D721Med (cell line): ENCODE measurements at places on chromosomes 4 and X.
A peak's percentile ranks its signal among the peaks of the same experiment; 100 is the strongest.

DNA sequence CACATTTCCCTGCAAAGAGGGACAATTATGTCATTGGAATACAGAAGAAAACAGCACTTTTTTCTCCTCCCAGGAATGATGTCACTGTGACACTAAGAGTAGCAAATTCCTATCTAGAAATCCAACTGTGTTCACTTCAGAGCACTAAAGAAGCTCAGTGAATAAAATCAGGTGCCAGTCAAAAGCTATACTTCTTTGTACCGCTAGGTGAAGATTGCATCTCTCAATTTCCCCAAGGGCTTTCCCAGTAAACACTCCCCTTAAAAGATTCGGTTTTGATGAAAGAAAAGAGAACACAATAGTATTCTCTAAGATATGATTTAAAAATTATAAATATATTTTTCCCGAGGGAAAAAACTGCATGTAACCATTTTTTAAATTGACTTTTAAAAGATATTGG lies 104.7 kb upstream of the MID1 start:
- DNase-seq = no peak

DNA sequence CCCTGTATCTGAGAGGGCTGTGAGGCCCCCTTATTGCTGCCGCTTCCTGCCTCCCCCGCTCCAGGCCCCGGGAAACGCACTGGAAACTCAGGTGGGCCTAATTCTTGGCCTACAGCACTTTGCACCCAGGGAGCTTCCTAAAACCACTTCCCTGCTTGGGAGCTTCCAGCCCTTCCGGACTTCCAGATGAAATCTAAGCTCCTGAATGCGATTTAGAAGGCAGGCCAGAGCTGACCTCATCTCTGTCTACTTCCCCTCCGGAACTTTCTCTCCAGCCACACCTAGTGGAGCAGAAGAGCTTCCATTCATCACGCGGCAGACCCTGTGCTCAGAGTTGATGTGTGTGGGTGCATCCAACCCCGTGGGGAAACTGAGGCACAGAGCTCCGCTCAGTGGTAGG lies 84.2 kb downstream of the SORCS2 start:
- DNase-seq = no peak

DNA sequence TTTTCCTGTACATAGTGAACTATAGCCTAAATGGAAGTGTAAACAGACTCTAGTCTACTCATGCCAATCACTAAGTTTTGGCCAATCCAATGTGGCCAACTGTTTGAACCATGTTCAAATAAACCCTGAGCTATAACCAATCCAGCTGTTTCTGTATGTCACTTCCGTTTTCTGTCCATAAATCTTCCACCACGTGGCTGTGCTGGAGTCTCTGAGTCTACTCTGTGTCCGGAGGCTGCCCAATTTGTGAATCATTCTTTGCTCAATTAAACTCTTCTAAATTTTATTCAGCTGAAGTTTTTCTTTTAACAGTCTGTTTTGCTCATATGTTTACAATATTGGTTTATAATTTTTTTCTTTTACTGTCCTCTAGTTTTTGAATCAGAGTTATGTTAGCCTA lies 112.3 kb upstream of the BANK1 start:
- no peak for DNase-seq

GRCh38 chrX:9897761-9898161 lies 69.4 kb upstream of the CLDN34 start:
- DNase-seq = no peak

DNA sequence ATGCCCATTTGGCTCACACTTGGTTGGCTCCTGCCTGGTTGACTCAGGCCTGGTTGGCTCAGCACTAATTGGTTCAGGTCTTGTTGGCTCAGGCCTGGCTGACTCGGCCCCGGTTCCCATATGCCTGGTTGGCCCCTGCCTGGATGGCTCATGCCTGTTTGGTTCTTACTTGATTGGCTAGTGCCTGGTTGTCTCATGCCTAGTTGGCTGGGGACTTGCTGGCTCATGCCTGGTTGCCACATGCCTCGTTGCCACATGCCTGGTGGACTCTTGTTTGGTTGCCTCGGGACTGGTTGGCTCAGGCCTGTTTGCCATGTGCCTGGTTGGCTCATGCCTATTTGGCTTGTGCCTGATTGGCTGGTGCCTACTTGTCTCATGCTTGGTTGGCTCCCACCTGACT lies 103.7 kb downstream of the APOOL start:
- DNase-seq = no peak

DNA sequence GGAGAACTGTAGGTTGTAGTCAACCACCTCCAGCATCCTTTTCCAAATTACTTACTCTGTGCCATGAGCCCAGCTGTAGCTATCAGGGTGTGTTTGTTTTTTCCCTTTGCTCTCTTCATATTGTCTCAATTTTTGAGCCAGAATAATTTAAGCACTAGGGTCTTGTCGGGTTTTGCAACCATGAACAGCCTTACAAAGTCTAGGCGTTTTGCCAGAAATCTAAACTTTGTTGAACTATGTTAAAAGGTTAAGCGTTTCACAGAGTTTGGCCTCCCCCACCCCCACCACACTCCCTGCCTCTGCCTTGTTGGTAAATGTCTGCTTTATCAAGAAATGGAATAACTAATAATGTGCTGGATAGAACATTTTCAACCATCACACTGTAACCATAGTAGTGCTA lies 190.6 kb upstream of the TTC29 start:
- DNase-seq = no peak

DNA sequence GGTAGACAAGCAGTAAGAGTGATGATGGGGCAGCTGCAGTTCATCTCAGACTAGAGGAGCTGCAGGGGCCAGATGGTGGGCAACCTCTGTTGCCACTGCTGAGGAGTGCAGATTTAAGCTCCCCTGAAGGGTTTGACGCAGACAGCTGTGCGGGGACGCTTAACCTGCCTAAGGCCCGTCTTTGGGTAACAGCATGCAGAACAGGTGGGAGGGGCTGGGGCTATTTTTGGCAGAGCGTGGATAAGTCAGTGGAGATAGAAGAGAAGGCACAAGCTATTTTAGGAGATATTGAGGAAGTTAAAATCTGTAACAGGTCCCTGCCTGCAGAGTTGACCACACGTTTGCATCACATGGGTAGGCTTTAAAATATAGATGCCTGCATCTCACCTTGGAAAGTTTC lies 10.5 kb downstream of the CD99 start:
- no peak for DNase-seq

DNA sequence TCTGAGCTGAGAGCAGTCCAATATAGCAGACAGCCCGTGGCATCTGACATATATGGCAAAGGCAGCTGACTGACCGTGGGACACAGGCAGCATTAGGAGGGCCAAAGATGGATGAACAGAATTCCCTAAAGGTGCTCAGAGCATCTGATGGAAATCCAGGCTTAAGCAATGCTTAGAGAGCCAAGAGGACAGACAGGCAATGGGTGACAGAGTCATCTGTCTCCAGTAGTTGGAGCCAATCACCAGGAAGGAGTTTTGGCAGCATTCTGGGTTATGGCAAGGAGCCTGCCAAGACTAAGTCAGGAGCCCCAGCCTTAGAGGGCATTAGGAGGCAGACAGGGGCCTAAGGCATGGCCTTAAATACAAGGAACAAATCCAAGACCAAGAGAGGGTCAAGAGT lies 153.3 kb upstream of the USP9X start:
- no peak for DNase-seq

DNA sequence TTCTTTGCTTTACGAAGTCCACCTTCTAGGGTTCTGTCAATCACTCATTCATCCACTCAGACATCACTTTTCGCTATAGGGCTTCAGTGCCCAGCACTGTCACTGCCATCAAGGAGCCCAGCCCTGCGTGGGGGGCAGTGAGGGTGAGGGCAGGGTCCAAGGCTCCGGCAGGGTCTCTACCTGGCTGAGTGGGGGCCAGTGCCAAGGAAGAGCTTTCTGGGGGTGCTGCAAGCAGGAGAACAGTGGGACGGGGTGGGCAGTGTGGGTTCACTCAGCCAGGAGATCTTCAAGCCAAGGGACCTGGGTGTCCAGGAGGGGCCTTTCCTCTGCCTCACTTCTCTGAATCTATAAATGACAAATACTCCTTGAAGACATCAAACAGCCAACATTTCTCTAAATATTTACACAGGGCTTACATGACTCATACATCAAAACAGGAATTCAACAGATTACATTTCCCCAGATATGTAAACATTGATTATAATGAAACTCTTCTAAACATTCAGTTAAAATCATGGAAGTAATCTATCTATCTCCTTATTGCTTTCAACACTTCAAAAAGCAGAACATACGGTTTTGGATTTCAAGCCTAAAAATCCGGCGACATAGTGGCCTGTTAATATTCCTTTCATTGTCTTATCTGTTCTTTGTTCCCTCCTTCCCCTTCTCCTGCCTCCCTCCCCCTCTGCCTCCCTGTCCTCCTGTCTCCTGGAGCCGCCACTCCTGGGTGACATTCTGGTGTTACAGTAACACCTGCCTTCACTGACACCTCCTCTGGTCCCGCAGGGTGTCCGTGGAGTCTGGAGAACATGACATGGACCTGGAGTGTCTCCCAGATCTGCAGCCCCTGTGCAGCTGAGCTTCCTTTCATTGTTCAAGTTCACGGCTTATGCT lies 94.4 kb upstream of the ADRA2C start:
- no peak for DNase-seq

GRCh38 chrX:110172215-110172614 lies 145.7 kb downstream of the AMMECR1 start:
- no peak for DNase-seq

GRCh38 chrX:133437356-133437755 lies 22.1 kb upstream of the GPC4 start:
- DNase-seq = no peak

- no peak for DNase-seq
Observed at GRCh38 chr4:14701389-14701788, 300.9 kb upstream of the CPEB2 start.

GRCh38 chr4:152805818-152806217 lies 26.1 kb downstream of the ARFIP1 start:
- no peak for DNase-seq

DNA sequence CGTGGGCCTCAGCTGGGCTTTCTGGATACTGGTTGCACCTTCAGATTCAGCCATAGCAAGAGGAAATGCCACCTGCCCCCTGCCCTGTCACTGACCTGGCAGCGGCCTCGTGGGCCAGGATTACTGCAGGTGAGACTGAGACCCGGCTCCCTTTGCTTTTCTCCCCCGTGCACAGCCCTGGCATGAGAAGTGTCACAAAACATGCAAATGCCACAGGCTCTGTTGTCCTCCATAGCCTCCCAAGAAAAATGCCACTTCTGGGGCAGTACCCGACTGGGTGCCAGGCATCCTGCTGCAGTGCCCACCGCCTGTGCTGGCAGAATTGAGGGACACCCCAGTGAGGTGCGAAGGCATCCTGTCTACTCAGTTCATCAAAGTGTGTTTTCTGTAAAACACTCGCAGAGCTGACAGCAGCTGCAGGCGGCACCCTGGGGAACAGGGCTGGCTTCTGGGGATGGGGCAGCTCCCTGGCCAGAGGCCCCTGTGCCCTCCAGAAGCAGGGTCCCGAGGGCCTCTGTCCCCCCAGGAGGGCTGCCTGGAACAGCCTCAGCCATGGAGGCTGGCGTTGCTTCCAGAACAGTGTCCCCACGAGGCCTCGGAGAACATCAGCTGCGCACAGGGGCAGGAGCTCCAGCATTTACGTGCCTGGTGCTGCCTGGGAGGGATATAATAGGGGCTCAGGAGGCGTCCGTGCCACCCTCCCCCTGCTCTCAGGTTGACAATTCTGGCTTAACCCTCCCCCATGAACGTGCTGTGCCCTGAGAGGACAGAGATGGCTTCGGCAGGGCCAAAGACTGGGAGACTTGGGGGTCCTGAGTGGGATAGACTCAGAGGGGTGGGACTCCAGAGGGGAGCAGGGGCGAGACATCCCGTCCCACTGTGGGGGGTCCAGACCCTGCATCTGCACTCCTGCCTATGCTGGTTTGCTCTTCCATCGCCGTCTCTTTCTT lies 99.5 kb upstream of the NKX1-1 start:
- no peak for DNase-seq

- peak; percentile 19 for DNase-seq
Observed at GRCh38 chr4:157075811-157076577, at the start of gene GLRB. TSS of gene GLRB (plus strand) at chr4:157076150. CDS start at chr4:157078025, 1,875 bp downstream.

DNA sequence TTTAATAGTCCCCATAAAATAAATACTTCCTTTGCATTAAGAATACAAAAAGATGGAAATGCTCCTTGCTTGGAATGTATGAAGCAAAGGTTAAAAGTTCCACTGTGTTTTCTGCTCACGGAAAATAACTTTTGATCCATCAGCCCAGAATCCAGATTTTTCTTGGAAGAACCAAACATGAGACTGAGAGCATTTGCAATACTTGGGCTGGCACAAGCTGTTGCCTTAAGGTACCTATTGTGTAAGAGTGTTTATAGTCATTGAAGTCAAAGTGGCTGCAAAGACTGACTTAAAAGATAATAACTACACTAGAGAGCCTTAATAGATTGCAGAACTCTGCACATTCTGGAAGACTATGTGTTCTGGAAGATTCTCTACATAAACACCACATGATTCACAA lies 281.4 kb downstream of the RAB28 start:
- DNase-seq = no peak

DNA sequence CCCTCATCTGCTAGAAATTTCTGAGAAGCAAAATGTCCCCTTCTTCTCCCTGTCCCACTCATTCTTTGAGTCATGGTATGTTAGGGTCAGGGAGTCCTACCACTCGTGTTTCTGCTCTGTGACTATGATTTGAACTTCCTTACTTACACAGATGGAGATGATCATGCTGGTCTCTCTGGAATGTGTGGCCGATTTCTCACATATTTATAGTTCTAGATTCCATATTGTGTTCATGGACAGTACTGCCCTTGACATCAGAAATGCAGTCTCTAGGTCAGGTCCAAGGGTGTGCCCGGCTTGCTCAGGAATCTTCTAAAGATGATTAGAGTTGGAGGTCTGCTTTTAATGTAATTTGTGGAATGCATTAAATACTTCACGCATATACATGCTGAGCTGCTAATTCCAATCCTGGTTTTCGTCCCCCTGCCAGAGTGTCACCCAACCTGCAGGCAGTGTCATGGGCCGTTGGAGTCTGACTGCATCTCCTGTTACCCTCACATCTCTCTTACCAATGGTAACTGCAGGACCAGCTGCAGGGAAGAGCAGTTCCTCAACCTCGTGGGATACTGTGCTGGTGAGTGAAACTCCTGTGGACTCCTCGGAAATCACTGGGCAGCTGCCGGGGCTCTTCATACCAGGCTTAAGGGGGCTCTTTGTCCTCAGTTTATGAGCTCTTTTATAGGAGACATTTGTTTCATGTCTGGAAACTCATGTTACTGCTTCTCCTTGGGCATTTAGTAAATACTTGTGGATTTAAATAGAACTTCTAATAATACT lies 214.1 kb upstream of the ANXA3 start:
- DNase-seq = no peak

GRCh38 chr4:159012381-159012780 lies 90.5 kb upstream of the RAPGEF2 start:
- no peak for DNase-seq

GRCh38 chr4:136664988-136665387 lies 867.3 kb downstream of the PCDH18 start:
- no peak for DNase-seq

GRCh38 chr4:14865804-14866203 lies 136.5 kb upstream of the CPEB2 start:
- no peak for DNase-seq

DNA sequence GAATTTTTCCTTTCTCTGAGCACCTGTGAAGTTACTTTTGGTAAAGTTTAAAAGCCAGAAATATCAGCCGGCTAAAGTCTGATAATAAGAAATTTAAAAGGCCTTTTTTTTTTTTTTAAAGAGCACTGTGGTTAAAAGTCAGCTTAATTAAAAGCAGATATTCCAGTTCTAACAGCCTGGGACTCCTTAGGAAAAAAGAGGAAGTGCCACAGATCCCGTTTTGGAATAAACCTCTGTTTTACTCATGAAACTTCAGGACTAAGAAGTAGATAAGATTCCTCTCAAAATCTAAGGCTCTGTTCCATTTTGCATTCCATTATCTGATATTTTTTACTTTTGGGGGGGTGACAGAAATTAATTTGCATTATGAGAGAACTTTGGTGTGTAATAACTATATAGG lies 37.8 kb downstream of the ABCB7 start:
- DNase-seq = no peak
